ENCODE measurements at places on chromosomes 12 and 14.

DNA sequence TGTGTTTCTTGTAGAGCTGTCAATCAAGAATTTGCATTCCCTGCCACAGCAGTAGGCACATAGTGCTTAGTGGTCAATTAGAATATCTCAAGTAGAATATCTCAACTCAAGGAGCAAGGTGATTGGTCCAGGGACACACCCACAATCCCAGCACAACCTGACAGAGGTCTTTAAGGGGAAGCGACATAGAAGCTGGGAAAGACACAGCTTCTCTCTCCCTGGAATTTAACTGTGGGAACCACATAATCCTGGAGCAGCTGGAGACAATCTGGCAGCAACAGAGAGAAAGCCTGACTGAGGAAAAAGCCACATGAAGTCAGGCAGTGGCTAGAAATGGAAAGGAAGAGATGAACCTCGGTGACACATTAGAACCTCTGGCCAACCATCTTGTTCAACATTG is 85.7 kb upstream of the LMO3 start:
- DNase-seq: no peak

GRCh38 chr12:130227641-130228040 is 65.4 kb downstream of the FZD10 start:
- DNase-seq: no peak

DNA sequence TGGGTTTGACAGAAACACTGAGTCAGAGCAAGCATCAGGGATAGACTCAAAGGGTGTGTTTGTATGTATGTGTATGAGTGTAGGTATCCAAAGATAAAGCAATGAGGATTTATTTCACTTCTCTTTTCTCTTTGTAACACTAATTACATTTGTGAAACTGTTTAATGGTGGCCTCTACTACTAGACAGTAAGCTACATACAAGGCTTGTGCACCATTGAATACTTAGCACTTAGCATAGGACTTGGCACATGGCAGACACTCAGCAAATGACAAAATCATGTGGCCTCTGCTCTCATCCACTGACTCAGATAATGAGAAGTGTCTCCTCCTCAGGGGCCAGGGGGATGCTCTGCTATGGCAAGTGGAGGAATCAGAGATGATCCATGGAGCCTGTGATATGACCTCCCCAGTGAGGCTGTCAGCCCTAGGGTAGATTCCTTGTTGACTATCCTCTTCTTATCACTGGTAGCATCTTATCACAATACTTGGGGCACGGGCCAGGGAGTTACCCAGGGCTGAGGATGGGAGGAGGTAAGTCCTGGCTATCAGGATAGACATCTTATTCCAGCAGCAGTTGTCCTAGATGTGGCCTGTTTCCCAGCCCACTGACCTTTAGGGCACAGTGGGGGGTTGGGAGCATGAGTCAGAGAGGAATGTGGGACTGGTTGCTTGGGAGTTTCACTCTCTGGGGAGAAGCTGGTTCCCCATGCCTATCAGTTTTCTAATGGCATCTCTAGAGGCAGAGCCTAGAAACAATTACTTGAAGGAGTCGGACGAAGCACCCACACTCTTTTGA is 71.2 kb upstream of the HOXC13 start:
- no peak for DNase-seq

DNA sequence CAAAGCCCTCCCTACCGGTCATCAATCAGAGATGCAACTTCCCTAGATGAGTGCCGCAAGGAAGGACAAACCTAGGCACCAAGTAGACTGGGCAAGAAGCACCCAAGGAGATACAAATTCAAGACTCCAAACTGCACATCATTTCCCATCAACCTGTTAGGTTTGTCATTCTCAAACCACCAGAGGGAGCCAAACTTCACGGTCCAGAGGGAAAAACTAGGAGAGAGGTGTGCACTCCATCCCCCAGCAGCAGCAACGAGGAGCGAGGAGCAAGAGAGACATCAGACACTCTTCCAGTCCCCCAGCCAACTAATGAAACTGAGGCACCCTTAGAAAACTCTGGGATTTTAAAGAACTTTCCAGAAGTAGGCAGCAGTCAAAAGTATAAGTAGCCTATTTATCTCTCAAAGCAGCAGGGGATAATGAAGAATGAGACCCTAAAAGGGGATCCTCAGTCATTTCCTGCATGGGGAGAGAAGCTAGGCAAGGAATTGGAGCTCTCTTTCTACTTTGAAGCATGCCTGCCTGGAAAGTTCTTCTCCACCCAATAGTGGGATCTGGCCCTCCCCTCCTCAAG is 37.0 kb upstream of the NT5DC3 start:
- DNase-seq: peak; percentile 56

- no peak for DNase-seq
Measured at GRCh38 chr14:95667249-95667693, 19.0 kb upstream of the TCL1B start.

DNA sequence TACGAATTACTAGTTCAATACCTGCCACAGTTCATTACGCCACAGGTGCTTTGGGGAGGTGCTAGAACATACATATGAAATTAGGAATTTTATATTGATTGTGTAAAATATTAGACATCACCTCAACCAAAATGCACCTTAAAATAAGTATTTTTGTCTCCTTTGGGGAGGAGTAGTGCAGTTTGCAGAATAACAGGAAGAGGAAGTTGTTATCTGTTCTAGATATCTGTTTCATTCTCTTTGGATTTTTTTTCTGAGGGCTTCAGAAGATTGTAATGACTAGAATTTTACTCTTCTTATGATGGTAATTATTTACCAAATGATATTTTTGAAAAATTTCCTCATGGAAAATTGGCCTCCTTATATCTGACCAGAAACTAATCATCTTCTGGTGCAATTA is 9.9 kb upstream of the GYS2 start:
- DNase-seq: no peak

DNA sequence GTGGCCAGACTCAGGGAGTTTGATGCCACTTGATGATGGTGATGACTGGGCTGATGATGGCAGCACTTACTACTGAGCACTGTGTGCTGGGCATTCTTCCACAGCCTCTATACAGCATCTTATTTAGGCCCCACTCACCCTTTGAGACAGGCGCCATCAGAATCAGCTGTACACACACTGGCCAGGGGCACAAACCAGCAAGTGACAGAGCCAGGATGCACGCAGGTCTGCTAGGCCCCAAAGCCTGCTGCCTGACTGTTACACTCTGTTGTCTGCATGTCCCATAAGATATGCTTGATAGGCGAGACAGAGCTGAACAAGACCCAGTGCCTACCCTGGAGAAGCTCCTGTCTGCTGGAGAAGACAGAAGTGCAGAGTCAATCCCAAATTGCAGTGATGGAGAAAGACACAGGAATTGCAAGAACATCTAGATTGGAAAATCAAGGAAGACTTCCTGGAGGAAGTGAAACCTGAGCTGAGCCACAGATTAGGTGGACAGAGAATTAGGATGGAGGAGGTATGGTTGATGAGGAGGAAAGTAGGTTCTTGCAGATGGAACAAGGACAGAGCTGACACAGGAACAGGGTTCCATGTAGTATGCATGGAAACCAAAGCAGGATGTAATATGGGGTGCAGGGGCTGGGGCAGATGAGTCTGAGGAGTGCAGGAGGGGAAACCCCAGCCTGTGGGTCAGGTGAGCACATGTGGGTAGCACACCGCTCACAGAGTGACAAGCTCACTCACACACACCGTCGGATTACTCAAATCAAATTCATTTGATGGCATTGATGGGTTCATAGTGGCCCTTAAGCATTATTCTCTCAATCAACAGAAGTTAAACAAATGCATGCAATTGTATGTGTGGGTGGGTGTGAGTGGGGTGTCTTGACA is 117.3 kb downstream of the BEGAIN start:
- no peak for DNase-seq
